Esophagus squamous epithelium (tissue), 5 donors: ENCODE measurements at places on chromosomes 7 and 10.

DNA sequence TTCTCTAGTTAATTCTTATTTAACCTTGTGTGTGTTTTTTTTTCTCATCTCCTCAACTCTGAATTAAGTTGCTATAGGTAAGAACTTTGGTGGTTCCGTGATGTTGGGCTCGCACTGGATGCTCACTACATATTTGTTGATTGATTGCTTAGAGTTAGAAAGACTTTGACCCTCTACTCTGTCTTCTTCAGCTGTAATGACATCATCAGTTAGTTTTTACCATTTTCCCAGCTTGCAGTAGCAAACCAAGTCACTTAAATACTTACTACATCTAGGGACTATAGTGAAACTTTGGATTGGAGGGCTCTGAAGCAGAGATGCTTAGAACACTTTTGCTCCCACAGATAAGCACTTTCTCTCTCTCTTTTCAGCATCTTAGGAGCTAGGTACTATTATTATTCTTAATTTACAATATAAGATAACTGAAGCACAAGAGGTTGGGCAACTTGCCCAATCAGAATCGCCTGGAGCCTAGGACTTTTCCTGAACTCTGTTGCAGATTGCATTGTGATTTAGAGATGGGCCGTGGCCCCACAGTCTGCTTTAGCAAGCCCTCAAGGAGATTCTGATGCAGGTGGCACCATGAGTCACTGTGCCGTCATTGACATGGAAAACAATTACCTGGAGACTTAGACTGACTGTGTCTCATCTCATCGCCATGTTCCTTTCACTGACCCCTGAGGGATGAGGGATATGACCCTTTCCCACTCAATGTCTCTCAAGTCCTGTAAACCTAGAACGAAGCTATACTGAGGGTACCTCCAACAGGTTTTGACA, 471.9 kb upstream of the PODXL start:
- no peak for DNase-seq

- DNase-seq = no peak
Observed at GRCh38 chr10:47402641-47403301, 18.7 kb upstream of the ZNF488 start.

- DNase-seq = no peak
Observed at GRCh38 chr7:46186131-46186530, 265.1 kb upstream of the IGFBP3 start.

DNA sequence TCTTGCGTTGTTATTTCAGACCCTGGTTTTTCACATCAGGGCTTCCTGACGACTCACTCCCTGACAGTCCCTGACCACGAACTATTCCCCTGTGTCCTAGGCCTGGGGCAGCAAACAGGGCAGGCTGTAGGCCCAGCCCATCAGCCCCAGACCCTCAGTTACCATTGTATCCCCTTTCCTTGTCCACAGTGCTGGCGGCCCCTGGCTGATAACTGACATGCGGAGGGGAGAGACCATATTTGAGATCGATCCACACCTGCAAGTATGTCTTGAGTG, 50.5 kb upstream of the TRIM8 start:
- DNase-seq = no peak

DNA sequence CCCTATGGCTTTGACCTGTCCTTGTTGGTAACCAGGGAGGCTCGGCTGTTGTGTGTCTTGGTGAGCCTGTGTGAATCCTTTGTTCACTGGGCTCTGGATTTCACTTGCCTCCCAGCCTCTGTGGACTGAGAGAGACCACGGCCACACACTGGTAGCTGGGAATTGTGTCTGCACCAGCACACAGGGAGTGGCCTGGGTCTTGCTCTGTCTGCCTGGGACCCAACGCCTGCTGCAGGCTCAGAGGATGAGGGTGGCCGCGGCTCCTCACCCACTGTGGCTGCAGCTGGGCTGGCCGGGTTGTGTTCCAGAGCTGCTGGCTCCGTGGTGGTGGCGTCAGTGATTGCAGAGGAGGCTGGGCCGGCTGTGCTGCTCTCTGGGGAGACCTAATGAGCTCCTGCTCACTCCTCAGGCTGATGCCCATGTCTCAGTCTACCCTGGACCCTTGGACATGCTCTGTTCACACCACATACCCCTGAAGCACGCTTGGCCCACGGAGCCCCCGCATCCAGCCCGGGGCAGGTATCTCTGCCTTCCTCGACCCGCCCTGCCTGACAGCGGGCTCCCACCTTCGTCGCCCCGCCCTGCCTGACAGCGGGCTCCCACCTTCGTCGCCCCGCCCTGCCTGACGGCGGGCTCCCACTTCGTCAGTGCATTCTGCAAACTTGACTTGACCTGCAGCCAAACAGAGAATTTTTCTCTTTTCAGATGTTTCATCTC, 328.5 kb downstream of the ADARB2 start:
- DNase-seq = no peak

GRCh38 chr7:120732256-120732655, 125.7 kb downstream of the TSPAN12 start:
- DNase-seq = no peak

- DNase-seq = no peak
Observed at GRCh38 chr7:96080027-96080426, 241.9 kb downstream of the SLC25A13 start.

GRCh38 chr10:59711871-59712494, 2.3 kb upstream of the SLC16A9 start:
- DNase-seq = no peak

- no peak for DNase-seq
Observed at GRCh38 chr7:80413383-80413945, 98.4 kb downstream of the GNAT3 start.

DNA sequence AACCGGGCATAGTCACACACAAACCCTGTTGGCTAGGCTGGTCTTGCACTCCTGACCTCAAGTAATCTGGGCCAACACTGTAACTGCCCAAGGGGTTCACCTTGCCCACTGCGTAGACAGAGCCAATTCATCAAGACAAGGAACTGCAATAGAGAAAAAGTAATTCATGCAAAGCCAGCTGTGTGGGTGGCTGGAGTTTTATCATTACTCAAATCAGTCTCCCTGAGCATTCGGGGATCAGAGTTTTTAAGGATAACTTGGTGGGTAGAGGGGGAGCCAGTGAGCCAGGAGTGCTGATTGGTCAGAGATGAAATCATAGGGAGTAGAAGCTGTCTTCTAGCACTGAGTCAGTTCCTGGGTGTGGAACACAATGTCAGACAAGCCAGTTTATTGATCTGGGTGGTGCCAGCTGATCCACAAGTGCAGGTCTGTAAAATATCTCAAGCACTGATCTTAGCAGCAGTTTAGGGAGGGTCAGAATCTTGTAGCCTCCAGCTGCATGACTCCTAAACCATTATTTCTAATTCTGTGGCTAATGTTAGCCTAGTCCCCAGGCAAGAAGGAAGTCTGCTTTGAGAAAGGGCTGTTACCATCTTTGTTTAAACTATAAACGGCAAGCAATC, 15.6 kb upstream of the FXYD4 start:
- no peak for DNase-seq

DNA sequence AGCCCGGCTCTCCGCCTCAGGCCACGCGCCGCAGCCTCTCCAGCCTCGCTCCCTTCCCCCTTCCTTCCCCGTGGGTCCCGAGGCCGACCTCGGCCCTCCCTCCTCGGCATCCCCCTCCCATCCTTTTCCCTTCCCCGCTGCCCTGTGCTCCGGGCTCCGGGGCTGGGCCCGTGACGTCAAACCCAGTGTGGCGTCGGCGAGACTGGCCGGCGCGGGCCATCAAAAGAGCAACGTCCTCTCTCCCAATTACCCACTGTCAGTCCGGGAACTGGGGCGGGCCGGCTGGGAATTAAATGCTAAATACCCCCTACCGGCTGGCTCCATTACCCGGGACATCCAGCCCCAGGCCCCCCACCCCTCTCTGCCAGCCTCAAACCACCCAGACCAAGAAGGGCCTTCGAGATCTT, 2.6 kb upstream of the GATA3 start:
- DNase-seq = no peak

- no peak for DNase-seq
Observed at GRCh38 chr7:53013925-53014324, 21.5 kb upstream of the POM121L12 start.
